ENCODE measurements at places on chromosomes 4 and X. TPM values are rescaled to one million over a fixed set of nuclear protein-coding genes. Genes with fewer than 3 reads are reported as not detected.

Gene TTC29
- polyA plus RNA-seq: not detected

Gene SUPT20HL2
- polyA plus RNA-seq: 0.06 TPM

Gene IL21
- polyA plus RNA-seq: not detected

Gene OTUD4
- polyA plus RNA-seq: 14.6 TPM

Gene HPGDS
- 1.5 TPM for polyA plus RNA-seq

Gene C4orf50
- 0.04 TPM for polyA plus RNA-seq

Gene COL4A6
- 65.8 TPM for polyA plus RNA-seq

Gene RASSF6
- 2.7 TPM for polyA plus RNA-seq

Gene MTNR1A
- not detected for polyA plus RNA-seq

Gene FREM3
- 0.13 TPM for polyA plus RNA-seq

Gene TLR2
- polyA plus RNA-seq: 10.4 TPM

Gene TRIM75
- polyA plus RNA-seq: not detected

Gene CPZ
- 54.1 TPM for polyA plus RNA-seq

Gene IDH3G
- 67.4 TPM for polyA plus RNA-seq

Gene PGAM4
- 0.13 TPM for polyA plus RNA-seq

Gene ART3
- polyA plus RNA-seq: 1.0 TPM

Gene XKRX
- 0.30 TPM for polyA plus RNA-seq

Gene GAK
- 76.2 TPM for polyA plus RNA-seq

Gene NPFFR2
- 1.6 TPM for polyA plus RNA-seq

Gene SYP
- polyA plus RNA-seq: 8.3 TPM
